Activated CD4-positive, alpha-beta T cell treated with anti-CD3 and anti-CD28 coated beads, Interleukin-2, amount 10 ng/mL, durations not matched to agents 7 days and 5 days (primary cell): ENCODE measurements at places on chromosomes 11 and 22.

DNA sequence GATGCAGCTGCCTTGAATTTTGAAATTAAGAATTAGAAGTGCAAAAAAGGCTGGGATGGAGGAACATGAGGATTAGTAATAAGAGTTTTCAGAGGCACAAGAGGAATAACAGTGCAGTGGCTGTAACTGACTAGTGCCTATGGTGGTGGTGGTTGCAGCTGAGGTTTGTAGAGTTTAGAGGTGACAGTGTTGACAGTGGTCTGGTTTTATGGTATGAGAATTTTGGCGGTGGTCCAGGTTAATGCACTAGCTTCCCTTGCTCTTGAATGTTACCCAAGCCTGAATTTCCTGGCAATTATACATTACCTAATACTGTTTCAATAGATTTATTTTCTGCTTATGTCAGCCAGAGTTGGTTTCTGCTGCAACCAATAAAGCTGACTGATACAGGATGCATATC lies 112.8 kb upstream of the C11orf87 start:
- no peak for DNase-seq

DNA sequence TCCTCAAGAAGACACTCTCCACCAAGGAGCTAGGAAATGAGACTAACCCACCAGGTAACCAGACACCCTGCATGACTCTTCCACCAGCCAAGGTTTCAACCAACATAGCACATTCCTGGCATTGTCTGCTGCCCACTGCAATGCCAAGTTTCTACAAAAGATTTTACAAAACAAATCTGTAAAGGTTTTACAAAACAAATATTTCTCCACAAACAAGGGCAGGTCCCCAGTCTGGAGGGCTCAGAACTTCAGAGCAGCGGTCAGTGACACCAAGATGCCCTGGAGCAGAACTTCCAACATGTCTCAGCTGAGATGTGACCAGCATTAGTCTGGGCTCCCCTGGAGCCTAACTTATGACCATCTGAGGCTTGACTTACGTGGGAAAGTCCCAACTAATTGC lies 14.0 kb downstream of the GALNT18 start:
- DNase-seq, result no peak

- DNase-seq, result no peak
These were observed 122.2 kb downstream of the DDX10 start for GRCh38 chr11:108787105-108787504.

DNA sequence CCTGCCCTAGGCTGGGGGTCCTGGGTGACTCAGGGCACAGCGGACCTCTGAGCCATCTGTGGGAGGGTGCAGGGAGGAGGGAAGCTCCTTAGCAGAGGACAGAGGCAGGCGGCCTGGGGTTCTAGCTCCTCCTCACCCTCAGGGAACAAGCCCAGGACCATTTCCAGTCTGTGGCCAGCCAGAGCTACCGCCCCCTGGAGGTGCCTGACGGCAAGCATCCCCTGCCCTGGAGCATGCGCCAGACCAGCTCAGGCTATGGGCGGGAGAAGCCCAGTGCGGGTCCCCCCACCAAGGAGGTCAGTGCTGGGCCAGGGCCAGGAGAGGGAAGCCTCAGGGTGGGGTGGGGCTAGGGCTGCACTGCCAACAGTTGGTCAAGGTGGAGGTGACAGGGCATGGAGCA lies 26.0 kb upstream of the LRRC10B start:
- peak; percentile 20 for DNase-seq

- no peak for DNase-seq
These were observed 90.4 kb downstream of the HIPK3 start for GRCh38 chr11:33347490-33348125.

DNA sequence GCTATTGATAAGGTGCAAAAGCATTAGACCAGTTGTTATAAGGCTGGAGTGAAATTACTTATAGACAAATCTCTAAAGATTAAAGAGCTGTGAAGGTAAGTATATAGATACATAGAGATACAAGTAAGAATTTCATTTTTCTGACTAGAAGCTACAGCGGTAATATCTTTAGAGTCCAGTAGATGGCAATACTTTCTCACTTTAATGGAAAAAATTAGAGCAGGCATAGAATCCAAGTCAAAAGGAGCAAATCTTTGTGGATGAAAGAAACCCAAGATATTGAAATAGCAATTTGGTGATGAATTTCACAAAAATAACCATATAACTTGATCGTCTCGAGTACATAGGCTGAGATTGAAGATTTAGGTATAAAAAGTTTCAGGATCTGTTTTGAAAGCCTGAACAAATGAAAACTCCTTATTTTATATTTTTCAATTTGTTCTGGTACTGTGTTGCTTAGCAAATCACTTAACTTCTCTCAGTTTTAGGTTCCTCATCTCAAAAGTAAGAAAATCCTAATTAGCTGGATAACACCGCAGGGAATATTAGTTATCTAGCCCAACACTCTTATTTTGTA lies 81.9 kb downstream of the UVRAG start:
- no peak for DNase-seq

DNA sequence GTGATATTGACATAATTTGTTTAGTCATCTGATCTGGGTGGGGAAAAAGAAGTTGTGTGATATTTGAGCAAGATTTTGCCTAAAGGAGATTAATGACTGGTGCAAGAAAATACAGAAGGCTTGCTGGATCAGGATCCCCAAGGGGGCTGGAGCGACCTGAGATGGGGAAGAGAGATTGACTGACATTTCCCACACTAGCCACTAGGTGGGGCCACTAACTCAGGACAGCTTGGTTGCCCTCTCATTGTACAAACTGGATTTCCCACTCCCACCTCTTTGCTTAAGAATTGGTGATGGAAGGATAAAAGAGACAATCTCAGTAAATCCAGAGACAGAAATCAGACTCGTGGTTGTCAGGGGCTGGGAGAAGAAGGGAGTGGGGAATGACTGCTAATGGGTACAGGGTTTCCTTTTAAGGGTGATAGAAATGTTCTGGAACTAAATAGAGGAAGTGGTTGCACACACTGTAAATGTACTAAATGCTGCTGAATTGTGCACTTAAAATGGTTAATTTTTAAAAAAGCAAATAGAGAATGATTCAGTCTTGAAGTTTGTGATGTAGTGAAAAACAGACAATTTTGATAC lies 50.7 kb downstream of the CTTN start:
- no peak for DNase-seq

DNA sequence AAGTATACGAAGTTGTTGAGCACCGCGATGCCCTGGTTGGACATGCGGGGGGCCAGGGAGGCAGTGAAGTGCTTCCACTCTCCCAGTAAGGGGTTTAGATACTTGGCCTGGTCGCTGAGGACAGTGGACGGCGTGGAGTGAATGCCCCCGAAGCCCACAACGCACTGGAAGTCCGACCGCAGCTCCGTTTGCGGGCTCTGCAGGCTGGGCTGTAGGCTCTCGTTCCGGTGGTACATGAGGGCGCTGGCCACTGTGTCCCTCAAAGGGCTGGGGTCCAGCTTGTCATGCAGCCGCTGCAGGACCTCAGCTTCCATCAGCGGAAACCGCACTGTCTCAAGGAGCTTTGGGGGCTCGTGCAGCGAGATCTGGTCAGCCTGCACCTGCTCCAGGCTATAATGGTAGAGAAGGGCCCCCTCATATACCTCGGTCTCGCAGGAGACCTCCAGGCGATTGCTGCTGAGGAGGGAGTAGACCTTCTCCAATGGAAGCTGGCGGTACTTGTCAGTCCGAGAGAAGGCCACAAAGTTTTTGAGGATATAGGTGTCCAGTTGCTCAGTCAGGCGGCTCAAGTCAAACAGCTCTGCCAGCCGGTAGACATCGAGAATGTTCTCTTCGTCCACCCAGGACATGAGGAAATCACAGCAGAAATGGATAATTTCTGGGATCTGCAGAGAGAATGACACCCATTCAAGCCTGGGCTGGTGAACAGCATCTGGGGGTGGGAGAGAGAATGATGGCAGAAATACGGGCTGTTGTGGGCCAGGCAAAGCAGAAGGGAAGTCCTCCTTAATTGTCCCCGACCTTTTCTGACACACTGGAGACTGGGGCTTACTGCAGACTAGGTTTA lies 27.5 kb upstream of the SCARF2 start:
- DNase-seq, result no peak

- DNase-seq, result no peak
These were observed 9.9 kb downstream of the RGL4 start for GRCh38 chr22:23700706-23701105.

DNA sequence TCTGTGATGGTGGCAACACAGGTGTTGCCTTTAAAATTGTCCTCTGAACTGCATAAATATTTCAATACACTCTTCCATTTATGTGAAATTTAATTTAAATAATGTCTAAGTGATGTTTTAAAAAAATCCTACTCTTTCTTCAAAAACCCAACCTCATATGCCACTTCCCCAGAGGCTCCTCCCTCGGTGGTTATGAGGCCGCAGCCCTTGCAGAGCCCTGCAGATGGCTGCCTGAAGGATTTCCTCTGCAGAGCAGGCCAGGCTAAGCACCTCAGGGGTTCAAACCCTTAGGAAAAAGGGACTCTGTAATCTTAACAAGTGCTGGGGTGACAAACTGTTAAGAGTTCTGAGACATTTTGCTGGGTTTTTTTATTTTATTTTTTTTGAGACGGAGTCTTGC lies 25.2 kb downstream of the MORC2 start:
- DNase-seq, result peak; percentile 83

DNA sequence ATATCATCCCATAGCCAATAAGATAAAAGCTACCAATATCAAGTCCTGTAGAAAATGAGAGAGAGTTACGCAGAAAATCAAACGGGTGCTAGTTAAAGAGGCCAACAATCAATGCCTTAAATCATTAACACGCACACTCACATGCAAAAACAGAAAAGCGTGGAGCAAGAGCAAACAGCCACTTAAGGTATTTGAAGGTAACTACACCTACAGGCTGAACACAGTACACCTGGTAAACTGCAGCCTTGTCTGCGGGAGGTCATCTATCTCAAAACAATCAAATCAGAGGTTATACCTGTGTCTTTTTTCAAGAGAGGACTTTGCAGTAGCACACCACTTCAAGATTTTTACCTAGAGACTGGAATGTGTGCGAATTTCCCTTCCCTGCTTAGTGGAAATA lies 23.6 kb downstream of the SLC35F2 start:
- no peak for DNase-seq

- DNase-seq, result peak; percentile 76
These were observed 41.2 kb downstream of the IGLL5 start for GRCh38 chr22:22928666-22929380.

DNA sequence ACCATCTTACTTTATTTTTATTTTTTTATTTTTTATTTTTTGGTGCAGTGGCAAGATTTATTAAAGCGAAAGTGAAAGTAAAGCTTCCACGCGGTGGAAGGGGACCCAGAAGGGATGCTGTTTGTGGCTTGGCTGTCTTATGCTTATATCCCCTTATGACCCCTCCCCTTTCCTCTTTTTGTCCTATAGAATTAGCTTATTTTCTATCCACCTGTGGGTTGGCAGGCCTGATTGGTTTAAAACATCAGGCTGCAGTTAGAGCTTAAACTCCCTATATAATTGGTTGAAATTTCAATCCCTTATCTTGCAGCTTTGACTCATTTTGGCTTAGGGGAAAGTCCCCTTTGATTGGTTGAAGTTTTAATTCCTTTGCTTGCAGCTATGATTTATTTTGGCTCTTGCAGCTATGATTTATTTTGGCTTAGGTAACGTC lies 50.5 kb downstream of the NNMT start:
- DNase-seq, result peak; percentile 15

DNA sequence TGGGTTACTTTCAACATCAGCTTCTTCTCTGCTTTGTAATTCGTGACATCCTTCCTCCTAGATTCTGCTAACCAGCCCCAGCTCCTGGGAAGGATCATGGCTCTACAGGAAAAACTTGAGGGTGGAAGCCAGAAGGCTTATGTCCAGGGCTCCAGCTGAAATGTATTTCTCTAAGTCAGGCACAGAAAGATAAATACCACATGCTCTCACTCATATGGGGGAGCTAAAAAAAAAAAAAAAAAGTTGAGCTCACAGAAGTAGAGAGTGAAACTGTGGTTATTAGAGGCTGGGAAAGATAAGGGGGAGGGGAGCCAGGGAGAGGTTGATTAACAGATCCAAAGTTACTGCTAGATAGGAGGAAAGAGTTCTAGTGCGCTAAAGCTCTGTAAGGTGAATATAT lies 74.9 kb downstream of the DSCAML1 start:
- DNase-seq, result no peak

DNA sequence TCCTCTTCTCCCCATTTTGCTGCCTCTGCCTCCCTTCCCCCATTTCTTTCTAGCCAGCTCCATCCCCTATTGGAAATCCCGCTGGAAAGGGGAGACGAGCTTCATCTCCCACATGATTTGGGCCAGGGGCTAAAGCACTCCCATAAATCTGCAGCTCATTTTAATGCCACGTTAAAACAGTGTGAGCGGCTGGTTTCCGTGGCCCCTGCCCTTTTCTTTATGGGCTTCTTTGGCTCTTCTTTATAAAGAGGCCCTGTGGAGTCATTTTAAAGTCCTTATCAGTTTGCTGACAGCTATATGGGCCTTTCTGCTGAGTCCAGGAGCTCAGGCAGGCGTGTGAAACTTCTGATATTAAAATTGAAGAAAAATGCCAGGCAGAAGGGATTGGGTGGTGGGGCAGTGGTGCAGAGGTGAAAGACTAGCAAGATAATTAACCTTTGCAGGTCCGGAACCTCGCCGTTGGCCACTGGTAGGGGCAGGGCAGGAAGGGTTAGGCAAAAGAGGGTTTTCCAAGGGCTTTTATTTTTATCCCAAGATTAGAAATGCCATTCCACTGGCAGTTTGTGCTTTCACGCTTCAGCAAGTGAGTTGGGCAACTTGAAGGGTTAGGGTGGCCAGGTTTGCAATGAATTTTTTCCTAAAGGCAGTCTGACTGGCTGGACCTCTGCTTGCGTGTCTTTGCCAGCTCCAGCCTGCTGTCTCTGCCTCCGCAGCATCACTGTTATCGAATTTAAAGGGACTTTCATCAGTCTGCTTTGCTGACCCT lies 44.3 kb downstream of the EXT2 start:
- no peak for DNase-seq

DNA sequence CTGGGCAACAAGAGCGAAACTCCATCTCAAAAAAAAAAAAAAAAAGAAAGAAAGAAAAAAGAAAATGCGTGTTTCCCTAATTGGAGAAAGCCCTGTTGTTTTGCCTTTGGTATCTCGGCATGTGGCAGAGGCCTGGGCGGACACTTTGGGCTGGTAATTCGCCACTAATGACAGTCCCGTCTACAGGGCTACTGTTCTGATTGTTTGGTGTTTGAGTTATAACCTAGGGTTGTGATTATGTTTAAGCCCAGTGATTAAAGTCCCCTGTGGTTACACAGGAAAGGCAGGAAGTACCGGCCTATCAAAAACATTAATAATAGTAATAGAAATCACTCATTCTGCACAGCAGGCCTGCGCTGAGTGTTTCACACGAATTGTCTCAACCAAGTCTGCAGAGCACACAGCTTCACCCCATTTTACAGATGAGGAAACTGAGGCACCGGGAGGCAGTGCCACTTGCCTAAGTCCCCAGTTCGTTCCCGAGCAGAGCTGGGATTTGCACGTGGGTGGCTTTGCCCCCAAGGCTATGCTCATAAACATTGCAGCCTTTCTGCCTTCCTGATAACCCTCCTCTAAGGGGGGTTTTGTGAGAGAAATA lies 39.1 kb upstream of the GRAMD4 start:
- no peak for DNase-seq

GRCh38 chr11:76236092-76236999 lies 30.0 kb upstream of the WNT11 start:
- DNase-seq, result peak; percentile 14

- DNase-seq, result no peak
These were observed 941 bp downstream of the CLCF1 start for GRCh38 chr11:67372321-67372992.
